Astrocyte of the cerebellum (primary cell): ENCODE measurements at places on chromosomes 6 and 20.

- no peak for DNase-seq
These were observed 147.8 kb downstream of the PHACTR3 start for GRCh38 chr20:59752101-59752586.

GRCh38 chr6:34549026-34549803, 6.9 kb downstream of the SPDEF start:
- DNase-seq = no peak

- DNase-seq = no peak
These were observed 65.0 kb upstream of the SLC2A12 start for GRCh38 chr6:134117409-134117808.

DNA sequence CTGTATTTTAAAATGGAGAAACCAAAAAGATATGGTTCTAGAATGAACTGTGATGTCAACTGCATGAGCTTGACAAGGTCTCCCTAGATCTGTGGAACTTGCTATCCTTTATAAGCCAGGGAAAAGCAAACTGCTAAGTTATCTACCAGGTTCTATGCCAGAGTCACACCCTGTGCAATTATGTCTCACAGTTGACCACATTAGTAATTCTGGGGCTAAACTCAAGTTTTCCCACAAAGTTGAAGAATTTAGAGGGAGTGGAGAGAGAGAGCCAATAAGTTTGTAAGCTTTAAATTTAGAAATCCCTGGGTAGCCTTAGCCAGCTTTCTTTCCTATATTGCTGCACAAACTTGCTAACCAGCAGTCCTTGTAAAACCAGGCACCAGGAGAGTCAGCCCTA, 407.0 kb upstream of the SASH1 start:
- no peak for DNase-seq

DNA sequence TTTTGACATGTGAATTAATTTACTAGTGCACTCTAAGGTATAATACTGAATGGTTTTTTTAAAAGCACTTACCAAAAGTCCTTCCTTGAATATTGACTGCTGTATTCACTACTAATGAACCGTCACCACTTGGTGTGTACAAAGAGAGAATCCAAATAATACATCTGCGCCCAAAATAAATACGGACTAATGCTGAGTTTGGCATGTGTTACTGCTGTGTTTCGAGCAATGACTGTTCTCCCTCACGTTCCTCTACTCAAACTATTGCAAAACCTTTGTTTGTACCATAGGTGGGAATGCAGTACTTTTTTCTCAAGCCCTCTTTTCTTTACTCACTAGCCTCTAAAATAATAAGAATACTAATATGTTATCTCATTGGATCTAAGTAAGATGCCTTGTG, 305.5 kb downstream of the QKI start:
- DNase-seq = no peak

DNA sequence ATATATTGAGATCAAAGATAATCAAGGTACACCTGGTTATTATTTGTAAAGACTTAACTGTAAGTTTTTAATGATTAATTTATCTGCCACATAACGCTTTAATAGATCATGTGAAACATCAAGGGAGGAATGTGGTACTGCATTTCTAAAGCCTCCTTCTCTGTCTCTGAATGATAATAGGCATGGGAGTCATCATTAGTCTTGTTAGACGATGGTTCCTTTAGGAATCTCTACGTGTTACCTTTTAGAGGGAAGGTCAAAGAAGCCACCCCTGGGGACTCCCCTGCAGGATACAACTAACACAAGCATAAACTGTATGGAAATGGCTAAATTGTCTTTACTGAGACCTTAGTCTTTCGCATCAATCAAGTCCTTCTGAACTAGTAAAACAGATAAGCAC, 173.6 kb upstream of the MCHR2 start:
- no peak for DNase-seq

GRCh38 chr6:140225701-140226436, 851.4 kb upstream of the CITED2 start:
- DNase-seq = peak; percentile 47

GRCh38 chr20:9286501-9287461, 217.9 kb downstream of the PLCB4 start:
- DNase-seq = no peak

DNA sequence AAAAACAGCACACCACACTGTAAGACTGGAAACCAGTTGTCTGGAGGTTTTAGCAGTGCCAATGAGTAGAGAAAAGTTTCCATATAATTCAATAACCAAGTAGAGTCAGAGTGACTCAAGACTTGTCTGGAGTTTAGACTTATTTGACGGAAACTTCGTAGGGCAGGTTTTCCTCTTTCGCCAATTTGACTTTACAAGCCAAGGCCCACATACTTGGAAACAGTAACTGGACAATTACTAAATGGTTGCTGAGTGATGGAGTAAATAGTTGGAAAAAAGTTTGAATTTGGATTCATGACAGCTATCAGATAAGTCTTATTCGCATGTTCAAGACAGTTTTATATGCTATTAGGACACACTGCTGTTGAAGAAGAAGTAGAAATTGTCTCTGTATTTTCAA, 48.1 kb upstream of the CTAGE9 start:
- DNase-seq = no peak

GRCh38 chr6:123091091-123091895, 95.3 kb downstream of the CLVS2 start:
- peak; percentile 9 for DNase-seq

DNA sequence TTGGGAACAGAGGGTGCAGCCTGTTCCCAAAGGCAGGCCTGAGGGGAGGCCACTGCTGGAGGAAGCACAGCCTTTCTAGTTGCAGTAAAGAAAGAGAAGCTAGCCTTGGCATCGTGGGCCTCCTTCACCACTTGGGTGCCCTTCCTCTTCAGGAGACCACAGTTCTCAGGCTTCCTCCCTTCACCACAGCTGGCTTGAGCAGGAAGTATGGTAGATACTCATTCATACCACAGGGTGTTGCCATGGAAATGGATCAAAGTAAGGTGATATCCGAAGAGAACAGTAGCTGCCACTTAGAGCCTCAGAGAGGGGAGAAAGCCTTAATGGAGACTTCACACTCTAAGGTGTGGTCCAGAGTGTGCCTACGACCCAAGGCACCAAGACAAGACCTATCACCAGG, 120.4 kb upstream of the RIPOR2 start:
- no peak for DNase-seq

DNA sequence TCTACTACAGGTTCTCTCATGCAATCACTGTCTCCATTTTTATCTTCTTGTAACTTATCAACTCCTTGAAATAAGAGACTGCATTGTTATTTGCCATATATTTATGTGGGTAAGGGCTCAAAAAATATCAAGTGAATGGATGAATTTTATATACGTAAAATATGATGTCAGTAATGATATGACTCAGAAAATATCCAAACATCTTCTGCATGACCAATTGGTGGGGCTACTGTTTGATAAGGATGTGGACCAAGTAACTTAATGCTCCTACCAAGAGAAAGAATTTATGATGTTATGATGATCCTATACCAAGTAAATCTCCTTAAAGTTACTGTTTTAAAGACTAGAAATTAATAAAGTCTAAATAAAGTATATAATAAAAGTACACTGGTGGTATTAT, 103.7 kb downstream of the OGFRL1 start:
- no peak for DNase-seq

- DNase-seq = peak; percentile 68
These were observed at the start of gene TJAP1 for GRCh38 chr6:43477235-43478007. Gene TJAP1, plus strand, starts transcription at chr6:43477570. Its CDS starts 21,432 bp downstream, at chr6:43499002.

DNA sequence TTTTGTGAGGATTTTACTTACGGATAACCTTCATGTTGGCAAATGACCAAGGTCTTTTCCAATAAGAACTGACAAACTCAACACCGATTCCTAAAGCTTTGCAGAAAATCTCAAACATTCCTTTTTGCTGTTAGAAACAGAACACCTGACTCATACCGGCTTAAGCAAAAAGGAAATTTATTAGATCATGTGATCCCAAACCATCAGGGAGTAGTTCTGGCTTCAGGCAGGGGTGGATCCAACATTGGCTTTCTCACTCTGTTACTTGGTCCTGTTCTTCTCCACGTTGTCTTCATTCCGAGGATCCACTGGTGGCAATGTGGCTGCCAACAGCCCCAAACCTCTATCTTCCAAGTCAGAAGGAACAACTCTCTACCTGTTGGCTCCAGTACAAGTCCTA, 95.9 kb upstream of the PMEPA1 start:
- DNase-seq = no peak

DNA sequence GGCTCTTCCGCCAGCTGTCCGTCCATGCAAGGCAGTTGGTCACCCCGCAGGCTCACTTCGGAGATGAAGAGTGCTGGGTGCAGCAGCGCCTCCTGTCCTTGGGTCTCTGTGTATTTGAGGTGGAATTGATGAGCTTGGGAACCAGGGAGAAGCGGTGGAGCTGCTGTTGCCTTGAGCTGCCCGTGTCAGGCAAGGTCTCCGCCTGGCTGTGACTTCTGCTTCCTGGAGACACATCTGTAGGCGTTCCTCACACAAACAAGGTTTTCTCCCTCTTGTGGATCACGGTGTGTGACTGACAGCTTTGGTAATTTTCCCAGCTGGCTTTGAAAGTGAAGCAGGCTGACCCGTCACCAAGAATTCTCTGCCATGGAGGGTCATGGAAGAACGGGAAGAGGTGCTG, 2.5 kb upstream of the SLC17A9 start:
- DNase-seq = no peak

DNA sequence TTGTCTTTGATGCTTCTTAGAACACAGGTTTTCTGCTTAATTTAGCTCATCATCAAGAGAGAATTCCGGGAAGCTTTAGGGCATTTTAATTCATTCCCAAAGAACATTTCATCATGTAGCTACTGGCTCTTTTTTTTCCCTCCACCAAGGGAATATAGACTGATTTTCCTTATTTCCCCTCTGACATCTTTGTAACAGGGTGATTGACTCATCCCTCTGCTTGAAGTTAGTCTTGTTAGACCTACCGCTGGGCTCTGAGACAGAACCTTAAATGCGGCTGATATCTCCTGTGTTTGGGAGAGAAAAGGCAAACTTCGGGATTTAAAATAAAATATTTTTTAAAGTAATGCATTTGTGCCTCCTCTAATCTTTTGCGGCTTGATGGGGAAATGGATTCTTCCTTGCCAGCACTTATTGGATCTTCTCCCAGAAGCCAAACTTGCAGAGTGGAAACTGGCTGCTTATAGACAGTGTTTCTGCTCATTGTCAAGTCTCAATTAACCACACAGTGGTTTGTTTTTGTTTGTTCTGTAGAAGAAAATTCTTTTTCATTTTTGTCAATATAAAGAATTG, 272.7 kb upstream of the PLCB4 start:
- DNase-seq = peak; percentile 20

DNA sequence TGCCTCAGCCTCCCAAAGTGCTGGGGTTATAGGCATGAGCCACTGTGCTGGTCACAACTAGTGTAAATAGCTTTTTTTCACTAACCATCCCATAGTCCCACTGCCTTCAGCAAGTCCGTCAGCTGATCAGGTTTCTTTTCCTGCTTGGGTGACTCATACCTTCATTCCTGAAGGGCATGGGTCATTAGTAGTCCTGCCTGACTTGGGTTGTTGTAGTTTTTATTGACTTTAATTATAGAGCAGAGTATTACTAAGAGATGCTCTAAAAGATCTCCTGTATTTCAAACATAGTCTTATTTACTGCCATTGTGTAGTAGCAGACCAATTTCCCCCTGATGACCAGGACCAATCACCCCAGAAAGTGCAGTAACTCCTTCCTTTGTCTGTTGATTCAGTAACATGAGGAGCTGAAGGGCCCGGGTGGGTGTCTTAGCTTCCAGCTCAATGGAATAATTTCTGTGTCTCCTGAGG, 25.8 kb downstream of the HLA-C start:
- peak; percentile 22 for DNase-seq

GRCh38 chr20:16846006-16846405, 97.8 kb downstream of the OTOR start:
- DNase-seq = no peak

DNA sequence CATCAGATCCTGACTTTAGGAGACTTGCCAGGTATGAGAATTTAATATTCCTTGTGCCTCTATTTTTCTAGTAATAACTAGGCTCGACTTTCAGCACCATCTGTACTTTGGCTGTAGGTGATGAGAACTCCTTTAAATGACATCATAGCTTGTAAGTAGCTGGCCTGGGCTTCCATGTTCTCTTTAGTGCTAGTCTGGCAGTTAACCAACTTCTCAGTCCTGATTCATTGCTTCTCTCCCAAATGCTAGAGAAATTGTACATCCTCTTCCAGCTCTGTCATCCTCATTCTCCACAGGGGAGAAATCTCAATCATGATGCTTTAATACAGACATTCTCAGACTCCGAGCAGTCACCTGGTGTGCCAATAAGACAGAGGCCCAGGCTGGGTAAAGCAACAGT, 143.5 kb upstream of the MOCS1 start:
- no peak for DNase-seq

- DNase-seq = no peak
These were observed 32.3 kb upstream of the SCUBE3 start for GRCh38 chr6:35181308-35181932.

GRCh38 chr20:43983359-43983758, 68.7 kb downstream of the TOX2 start:
- DNase-seq = no peak

DNA sequence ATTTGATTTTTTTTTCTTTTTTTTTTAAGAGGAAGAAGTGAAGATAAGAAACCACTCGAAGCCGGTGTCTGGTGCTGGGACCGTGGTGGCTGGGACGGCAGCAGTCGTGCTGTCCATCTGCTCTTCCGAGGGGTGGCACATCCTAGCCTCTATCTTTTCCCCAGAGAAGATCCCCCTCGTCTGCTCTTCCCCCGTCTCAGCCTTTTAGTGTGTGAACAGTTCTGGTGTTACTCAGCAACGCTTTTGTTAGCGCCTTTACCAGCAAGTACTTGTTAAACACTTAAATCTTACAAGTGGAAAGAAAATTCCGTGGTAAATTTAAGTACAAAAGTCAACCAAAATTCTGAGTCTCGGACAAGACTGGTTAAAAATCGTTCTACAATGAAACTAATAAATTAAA, 90.1 kb downstream of the RSPH3 start:
- DNase-seq = no peak

- no peak for DNase-seq
These were observed 45.1 kb upstream of the B4GALT5 start for GRCh38 chr20:49758781-49759180.

DNA sequence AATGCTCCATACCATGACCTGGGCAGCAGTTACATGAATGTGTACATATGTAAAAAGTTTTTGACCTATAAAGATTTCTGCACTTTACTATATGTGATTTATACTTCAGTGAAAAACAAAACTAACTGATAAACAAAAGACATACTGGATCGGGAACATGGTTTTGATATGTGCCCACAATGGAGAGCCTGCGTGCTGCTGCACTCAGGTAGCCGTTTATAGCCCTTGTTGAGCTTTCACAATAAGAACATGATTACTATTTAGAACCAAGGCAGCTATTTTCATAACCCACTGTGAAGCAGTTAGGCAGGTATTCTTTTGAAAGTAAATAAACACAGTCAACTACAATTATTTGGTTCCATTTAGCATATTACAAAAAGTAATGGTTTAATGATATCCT, 195.9 kb upstream of the RAB32 start:
- no peak for DNase-seq
